ENCODE measurements at places on chromosomes 16 and 17.

DNA sequence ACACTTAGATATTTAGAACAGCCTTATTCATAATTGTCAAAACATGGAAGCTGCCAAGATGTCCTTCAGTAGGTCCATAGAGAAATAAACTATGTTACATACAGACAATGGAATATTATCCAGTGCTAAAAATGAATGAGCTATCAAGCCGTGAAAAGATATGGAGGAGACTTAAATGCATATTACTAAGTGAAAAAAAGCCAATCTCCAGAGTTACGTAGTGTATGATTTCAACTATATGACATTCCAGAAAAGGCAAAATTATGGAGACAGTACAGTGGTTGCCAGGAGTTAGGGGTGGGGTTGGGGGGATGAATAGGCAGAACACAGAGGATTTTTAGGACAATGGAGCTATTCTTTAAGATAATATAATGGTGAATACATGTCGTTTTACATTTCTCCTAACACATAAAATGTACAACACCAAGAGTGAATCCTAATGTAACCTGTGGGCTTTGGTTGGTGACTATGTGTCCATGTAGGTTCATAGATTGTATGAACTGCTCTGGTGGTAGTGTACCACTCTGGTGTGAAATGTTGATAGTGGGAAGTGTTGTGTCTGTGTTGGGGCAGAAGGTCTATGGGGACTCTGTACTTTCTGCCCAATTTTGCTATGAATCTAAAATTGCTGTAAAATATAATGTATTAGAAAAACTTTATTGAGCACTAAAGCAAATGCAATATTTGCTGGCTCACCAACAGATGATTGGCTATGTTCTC is 122.6 kb downstream of the USP22 start:
- H3K36me3 ChIP-seq, result no peaks in the 10 kb centered on the region
- peak overlapping the region; percentile 67 for H3K27ac ChIP-seq
- DNase-seq, result no peak
- H3K27me3 ChIP-seq, result no peaks in the 10 kb centered on the region
- H3K4me1 ChIP-seq, result peaks cover 2% of the 10 kb centered on the region

GRCh38 chr16:68265078-68265920 is 973 bp downstream of the SLC7A6 start:
- DNase-seq, result peak; percentile 81
- peak overlapping the region; percentile 96 for H3K27ac ChIP-seq
- H3K4me3 ChIP-seq, result peak overlapping the region; percentile 73
- no peaks in the 10 kb centered on the region for H3K27me3 ChIP-seq
- H3K4me1 ChIP-seq, result peaks cover 11% of the 10 kb centered on the region
- H3K36me3 ChIP-seq, result peaks cover 2% of the 10 kb centered on the region

- no peaks in the 10 kb centered on the region for H3K4me1 ChIP-seq
- no peak overlapping the region for H3K4me3 ChIP-seq
- peaks cover 9% of the 10 kb centered on the region for H3K36me3 ChIP-seq
- no peaks in the 10 kb centered on the region for H3K27me3 ChIP-seq
- peak overlapping the region; percentile 79 for H3K27ac ChIP-seq
Measured at GRCh38 chr16:15973421-15973820, 24.0 kb downstream of the ABCC1 start.

DNA sequence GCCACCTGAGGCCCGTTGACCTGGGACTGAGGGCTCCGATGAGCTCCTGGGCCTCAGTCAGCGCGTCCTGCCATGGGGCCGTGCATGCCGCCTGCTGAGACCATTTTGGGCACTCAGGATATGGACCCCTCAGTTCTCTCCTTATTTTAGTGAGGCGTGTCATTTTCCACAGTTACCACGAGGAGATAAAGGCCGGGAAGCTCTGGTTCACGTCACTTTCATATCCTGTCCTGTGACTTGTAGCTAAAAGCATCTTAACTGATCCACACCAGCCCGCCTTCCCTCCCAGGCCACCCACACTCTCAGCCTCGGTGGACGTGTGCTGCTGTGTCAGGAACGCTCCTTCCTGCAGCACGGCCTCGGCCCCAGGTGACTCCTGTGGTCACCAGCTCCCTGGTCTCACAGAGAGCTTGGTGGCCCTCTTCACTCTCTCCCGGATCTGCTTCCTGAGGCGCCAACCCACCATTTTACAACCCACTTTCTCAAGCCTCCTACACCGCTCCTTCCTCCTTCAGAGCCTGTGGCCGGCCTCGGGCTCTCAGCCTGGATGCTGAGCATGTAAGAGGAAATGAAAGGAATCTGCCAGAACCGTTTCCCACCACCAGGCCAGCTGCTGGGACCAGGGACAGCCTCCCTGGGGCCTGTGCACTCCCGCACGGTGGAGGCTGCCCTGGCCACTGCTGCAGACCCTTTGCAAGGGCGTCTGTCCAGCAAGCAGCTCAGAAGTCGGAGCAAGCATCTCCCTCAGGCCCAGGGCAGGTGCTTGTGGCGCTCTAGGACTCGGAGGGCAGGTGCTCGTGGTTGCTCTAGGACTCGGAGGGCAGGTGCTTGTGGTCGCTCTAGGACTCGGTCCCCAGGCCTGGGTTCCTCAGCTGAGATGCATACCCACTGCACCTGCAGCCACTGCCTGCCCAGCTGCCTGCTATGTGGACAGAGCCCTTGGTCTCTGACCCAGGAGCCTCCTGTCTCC is 23.9 kb upstream of the FASN start:
- no peak overlapping the region for H3K4me3 ChIP-seq
- DNase-seq, result no peak
- H3K27me3 ChIP-seq, result no peaks in the 10 kb centered on the region
- no peak overlapping the region for H3K27ac ChIP-seq
- H3K36me3 ChIP-seq, result peaks cover 6% of the 10 kb centered on the region

DNA sequence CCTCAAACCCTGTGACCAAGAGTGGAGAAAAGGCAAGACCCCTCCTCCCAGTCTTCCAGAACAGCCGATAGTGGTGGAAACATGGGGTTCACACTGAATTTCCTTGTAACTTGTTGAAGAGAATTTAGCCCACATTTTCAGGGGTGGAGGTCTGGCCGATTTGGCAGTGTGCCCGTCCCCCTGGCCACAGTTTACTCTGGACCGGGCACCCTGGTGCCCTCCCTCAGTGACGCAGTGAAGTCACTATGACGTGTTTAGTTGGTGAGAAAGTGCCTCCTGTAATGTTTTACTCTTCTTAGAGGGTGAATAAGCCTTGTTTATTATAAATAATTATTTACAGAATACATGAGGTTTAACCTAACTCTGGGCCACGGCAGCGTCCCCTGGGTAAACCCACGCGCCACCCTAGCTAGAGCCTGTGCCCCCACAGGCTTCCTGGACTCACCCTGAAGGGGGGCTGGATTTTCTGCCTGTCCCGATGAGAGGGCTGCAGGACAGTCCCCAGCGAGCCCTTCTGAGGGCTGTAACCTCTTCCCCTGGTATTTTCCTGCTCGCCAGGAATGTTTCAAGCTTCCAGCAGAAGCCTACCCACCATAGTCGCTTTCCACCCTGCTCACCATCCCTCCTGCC is 316.9 kb downstream of the SEC14L1 start:
- H3K27me3 ChIP-seq, result no peaks in the 10 kb centered on the region
- H3K4me1 ChIP-seq, result peaks cover 23% of the 10 kb centered on the region
- DNase-seq, result no peak
- H3K27ac ChIP-seq, result no peak overlapping the region
- H3K4me3 ChIP-seq, result no peak overlapping the region
- no peaks in the 10 kb centered on the region for H3K36me3 ChIP-seq

- no peak overlapping the region for H3K4me3 ChIP-seq
- H3K4me1 ChIP-seq, result no peaks in the 10 kb centered on the region
- no peaks in the 10 kb centered on the region for H3K36me3 ChIP-seq
- H3K27ac ChIP-seq, result no peak overlapping the region
- DNase-seq, result no peak
Measured at GRCh38 chr16:78953526-78953925, 647.0 kb downstream of the MAF start.

DNA sequence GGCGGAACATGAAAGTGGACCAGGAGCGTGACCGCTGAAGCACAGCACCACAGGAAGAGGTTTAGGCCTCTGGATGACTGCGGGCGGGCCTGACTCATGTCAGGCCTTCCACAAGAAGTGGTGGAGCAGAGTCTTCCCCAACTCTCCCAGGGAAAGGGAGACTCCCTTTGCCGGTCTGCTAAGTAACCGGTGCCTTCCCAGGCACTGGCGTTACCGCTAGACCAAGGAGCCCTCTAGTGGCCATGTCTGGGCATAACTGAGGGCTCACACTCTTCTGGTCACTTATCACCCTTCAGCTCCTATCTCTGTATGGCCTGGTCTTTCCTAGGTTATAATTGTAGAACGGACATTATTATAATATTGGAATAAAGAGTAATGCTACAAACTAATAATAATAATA is 1931.9 kb downstream of the TP53TG3F start:
- no peaks in the 10 kb centered on the region for H3K4me1 ChIP-seq
- H3K27ac ChIP-seq, result no peak overlapping the region
- no peaks in the 10 kb centered on the region for H3K27me3 ChIP-seq
- H3K4me3 ChIP-seq, result no peak overlapping the region

- no peak overlapping the region for H3K4me3 ChIP-seq
- peak; percentile 47 for DNase-seq
- H3K27ac ChIP-seq, result peak overlapping the region; percentile 36
Measured at GRCh38 chr17:42843358-42843934, 934 bp upstream of the AOC2 start.

DNA sequence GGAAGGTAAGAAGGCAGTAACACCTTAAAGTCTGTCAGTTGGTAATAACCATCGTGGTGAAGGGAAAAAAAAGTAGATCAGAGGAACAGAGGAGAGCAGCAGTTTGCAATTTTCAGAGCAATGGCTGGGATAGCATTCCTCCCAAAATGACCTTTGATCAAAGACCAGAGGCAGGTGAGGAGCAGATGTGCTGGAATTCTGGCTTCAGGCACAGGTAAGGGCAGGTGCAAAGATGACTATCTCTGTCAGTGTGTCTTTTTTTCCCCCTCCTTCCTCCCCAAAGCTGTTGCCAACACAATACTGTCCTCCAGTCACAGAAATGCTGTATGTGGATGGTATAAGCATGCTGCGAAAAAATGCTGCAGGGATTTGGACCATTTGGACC is 166.7 kb downstream of the XYLT1 start:
- no peak overlapping the region for H3K4me3 ChIP-seq
- H3K36me3 ChIP-seq, result no peaks in the 10 kb centered on the region
- no peaks in the 10 kb centered on the region for H3K27me3 ChIP-seq
- no peak for DNase-seq
- H3K4me1 ChIP-seq, result peaks cover 14% of the 10 kb centered on the region

GRCh38 chr17:49193513-49194296 is 16.7 kb downstream of the GNGT2 start:
- H3K4me1 ChIP-seq, result peaks cover 6% of the 10 kb centered on the region
- peak; percentile 62 for DNase-seq
- H3K4me3 ChIP-seq, result peak overlapping the region; percentile 99
- H3K36me3 ChIP-seq, result no peaks in the 10 kb centered on the region

DNA sequence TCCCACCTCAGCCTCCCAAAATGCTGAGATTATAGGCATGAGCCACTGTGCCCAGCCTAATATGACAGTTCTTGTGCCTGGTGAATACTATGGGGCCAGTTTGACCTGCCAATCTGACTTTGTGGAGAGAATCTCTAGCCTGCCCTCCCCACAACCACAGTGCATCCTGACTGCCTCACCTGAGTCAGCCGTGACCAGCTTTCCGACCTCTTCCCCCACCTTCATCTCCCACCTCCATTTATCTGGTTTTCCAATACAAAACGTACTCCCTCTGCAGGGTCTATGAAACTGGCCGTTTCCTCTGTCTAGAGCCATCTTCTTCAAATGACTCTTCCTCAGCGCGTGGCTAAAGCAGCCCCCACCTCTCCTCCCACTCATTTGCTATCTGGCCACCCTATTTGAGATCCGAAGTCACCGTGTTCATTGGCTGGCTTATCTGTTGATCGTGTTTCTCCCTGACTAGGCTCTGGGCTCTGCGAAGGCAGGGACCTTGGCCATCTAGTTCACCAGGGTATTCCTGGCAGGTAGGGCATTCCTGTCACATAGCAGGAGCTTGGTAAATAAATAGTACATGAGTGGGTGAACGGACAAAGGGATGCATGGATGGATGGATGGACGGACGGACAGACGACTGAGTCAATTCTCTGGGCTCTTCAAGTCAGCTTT is 22.3 kb upstream of the PLLP start:
- H3K27me3 ChIP-seq, result no peaks in the 10 kb centered on the region
- no peak for DNase-seq

DNA sequence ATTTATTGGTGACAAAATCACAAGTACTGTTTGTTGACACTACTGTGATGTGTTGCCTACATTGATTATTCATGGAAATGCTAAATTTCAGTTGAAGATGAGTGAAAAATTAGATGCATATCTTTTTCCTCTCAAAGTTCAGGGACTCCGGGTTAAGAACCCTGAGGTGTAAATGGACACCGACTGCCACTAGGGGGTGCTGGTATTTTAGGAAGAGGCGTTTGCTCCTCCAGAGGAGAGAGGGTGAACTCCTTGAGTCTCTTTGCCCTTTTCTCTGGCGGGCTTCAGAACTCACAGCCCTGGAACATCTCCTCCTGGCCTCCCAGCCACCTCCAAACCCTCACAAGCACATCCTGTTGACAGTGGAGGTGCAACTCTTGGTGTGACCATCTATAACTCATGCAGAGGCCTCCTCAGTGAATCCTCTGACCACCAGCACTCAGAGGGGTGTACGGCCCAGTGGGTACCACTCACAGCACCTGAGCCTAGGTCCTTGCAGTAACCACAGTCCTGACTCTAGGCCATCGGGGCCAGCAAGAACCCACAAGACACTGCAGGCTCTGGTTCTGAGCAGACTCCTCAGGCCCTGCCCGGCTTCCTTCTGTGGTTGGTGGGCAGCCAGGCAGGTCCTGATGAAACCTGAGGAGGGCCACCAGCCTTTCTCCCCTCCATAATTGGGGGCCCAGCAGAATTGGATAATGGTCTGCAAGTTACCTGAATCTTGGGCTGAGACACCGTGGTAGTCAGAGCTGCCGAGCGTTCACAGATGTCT is 26.2 kb upstream of the PIK3R5 start:
- no peak overlapping the region for H3K27ac ChIP-seq
- no peaks in the 10 kb centered on the region for H3K27me3 ChIP-seq
- H3K4me3 ChIP-seq, result no peak overlapping the region
- H3K4me1 ChIP-seq, result no peaks in the 10 kb centered on the region
- no peaks in the 10 kb centered on the region for H3K36me3 ChIP-seq

- no peaks in the 10 kb centered on the region for H3K36me3 ChIP-seq
- H3K4me1 ChIP-seq, result peaks cover 35% of the 10 kb centered on the region
- H3K4me3 ChIP-seq, result no peak overlapping the region
- no peak for DNase-seq
- no peaks in the 10 kb centered on the region for H3K27me3 ChIP-seq
Measured at GRCh38 chr16:27793249-27793622, 243.3 kb downstream of the KATNIP start.

GRCh38 chr17:57600074-57600473 is 145.0 kb downstream of the CCDC182 start:
- peaks cover 7% of the 10 kb centered on the region for H3K4me1 ChIP-seq
- no peak overlapping the region for H3K27ac ChIP-seq
- no peak overlapping the region for H3K4me3 ChIP-seq
- no peaks in the 10 kb centered on the region for H3K36me3 ChIP-seq
- DNase-seq, result no peak

DNA sequence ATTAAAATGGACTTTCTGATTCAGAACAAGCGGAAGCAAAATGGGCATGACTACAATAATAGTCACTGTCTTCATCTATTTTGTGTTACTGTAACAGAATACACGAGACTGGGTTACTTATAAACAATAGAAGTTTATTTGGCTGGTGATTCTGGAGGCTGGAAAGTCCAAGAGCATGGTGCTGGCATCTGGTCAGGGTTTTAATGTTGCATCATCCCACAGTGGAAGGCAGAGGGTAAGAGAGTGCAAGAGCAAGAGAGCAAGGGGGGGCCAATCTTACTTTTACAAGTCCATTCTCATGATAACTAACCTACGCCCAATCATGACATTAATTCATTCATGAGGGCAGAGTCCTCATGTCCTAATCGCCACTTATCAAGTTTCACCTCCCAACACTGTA is 189.2 kb downstream of the TOX3 start:
- no peak overlapping the region for H3K27ac ChIP-seq
- H3K4me1 ChIP-seq, result no peaks in the 10 kb centered on the region
- no peak overlapping the region for H3K4me3 ChIP-seq
- no peaks in the 10 kb centered on the region for H3K36me3 ChIP-seq
- no peak for DNase-seq
- H3K27me3 ChIP-seq, result no peaks in the 10 kb centered on the region
